ENCODE measurements at places on chromosomes 2 and 18.

DNA sequence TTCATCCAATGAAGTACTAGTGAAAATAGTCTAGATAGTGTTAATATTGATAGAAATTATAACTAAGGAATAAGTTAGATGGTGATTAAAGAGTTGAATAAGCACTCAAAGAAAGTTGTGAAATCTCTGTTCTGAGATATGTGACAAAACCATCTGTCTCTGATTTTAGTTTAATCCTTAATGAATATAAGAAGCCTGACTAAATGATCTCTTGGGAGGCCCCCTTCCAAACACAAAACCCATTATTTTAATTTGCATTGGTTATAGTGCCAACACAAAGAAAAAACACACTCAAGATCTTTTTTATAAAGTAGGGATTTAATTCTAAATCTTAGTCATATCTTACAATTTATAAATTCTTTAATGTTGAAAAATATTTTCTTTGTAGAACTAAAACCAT is 34.0 kb downstream of the SCN2A start:
- DNase-seq, result no peak

DNA sequence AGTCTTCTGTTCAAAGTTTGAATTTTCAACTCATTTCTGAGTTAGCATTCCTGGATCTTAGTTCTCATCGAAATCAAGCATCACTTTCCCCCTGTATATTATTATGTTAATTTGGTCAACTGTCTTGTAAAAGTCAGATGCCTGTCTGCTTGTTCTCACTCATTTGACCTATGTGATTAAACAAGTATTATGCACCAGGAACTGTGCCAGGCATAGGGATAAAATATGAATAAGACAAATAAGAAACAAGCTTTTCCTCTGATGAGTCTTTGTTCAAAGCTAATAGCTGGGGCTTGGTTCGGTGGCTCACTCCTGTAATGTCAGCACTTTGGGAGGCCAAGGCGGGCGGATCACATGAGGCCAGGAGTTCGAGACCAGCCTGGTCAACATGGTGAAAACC is 19.7 kb upstream of the EMILIN2 start:
- DNase-seq, result no peak

GRCh38 chr18:32383050-32383819 is 87.4 kb downstream of the GAREM1 start:
- DNase-seq, result peak; percentile 25

DNA sequence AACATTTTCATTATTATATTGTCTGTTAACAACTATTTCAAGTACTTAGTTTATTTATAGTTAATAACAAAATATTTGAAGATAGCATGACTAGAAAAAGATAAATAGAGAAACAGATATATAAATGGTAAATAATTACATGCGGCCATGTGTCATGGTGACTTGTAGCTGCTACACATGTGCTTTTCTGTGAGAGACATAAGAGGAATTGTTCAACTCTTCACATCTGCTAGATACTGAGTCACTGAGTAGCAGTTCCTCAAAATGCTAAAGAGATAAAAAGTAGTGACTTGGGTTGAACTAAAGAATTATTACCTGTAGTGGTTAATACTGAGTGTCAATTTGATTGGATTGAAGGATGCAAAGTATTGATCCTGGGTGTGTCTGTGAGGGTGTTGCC is 37.5 kb upstream of the SCN9A start:
- no peak for DNase-seq

DNA sequence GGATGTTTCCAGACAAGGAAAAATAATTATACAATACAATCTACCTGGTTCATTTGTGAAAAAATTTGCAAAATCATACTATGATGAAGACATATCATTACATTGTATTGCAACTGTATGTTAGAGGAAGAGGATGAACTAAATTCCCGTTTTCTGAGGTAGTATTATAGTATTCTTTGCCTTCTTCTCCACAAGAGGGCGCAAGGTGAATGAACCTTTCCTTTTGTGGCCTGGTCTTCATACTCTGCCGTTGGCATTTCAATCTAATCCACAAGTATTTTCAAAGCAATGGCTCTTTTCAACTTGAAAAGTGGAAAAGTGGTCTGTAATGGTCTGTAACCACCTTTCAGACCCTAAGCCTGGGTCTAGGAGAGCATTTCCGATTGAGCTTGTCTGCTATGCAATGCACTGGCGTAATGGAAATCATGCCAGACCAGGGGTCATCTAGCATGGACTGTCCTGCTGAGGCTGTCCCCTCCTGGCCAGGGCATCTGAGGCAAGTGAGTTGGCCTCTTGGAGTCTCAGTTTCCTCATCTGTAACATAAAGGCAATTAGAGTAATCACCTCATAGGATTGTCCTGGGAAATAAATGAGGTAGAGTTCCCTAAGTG is 30.8 kb upstream of the ZNF396 start:
- peak; percentile 56 for DNase-seq

DNA sequence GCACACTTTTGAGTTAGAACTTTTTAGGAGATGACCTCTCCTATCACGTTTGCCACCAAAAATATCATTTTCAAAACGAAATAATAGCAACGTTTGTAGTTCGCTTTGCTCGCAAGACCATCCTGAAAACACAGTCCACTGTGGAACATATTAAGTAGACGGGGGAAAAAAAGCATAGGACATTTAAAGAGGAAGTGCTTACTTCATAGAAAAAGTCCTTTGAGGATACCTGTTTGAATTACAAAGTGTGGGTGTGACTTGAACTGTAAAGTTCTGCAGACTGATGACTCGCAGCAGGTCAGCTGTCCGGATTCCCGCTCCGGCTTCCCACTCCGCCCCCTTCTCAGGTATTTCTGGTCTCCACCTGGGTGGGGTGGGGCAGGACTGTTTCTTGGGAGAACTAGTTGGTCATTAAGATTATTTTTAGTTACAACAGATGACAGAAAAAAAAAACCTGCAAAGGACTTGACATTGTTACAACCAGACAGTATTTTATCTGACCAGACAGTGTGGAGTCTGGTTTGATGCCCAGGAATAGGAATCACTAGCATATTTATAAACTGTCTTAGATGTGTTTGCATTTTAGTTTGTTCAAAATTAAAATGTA is 13.3 kb downstream of the CNOT11 start:
- no peak for DNase-seq

GRCh38 chr2:3986530-3987258 is 283.3 kb downstream of the DCDC2C start:
- DNase-seq, result no peak

- DNase-seq, result no peak
These were observed 82.1 kb downstream of the ZFP36L2 start for GRCh38 chr2:43144263-43144662.

GRCh38 chr2:198645816-198646215 is 811.9 kb downstream of the SATB2 start:
- DNase-seq, result no peak

GRCh38 chr2:70442301-70443077 is 111.1 kb downstream of the TGFA start:
- no peak for DNase-seq

GRCh38 chr2:25685741-25686140 is 12.4 kb upstream of the DTNB start:
- DNase-seq, result peak; percentile 38

GRCh38 chr18:22223254-22223964 is 54.0 kb downstream of the GATA6 start:
- DNase-seq, result no peak

GRCh38 chr2:46735108-46735691 is 180.4 kb downstream of the MCFD2 start:
- DNase-seq, result no peak

DNA sequence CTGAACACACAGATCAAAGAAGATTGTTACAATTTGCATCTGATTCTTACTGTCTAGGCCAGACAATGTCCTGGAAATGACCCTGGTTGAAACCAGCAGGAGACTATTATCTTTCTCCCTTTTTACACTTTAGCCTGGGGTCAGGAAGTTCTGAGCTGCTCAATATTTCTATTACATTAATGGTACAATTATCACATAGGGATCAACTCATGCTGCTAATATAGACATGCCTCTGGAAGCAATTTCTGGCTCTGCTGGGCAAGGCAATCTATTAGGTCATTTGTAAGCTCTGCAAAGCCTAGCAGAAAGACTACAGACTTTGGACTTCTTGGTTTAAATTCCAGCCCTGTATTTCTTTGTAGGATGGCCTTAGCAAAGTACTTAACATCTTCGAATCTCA is 205.3 kb downstream of the LRP1B start:
- DNase-seq, result no peak

GRCh38 chr2:42974169-42974720 is 181.9 kb upstream of the HAAO start:
- DNase-seq, result no peak

DNA sequence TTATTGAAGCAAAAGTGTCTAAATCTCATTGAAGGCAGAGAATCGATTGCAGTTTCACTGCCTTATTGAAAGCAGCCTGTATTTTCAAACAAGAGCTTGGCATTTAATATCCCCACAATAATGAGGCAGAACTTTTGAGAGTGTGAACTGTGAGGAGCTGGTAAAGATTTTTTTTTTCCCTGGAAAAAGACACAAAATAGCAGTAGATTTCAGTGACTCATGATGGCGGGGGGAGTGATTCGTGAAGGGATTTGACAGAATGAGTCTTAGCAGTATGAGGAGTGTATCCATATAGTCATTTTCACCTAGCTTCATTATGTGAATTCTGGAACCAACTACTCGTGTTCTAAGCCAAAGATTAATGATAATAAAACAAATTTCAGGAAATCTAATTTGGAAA is 242.9 kb downstream of the ARL6IP6 start:
- DNase-seq, result no peak

DNA sequence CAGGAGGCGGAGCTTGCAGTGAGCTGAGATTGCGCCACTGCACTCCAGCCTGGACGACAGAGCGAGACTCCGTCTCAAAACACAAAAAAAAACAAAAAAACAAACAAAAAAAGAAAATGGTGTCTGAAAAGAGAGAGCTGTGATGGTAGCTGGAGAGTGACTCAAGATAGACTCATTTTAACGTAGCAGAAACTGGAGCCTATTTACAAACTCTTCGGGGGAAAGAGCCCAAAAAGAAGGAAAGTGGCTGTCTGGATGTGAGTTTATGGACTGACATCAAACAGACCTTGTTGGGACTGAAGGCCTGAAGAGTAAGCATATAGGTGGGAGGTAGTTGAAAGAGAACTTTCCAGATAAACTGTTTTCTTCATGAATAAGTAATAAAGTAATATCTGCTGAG is 51.8 kb downstream of the LIMS1 start:
- DNase-seq, result no peak

DNA sequence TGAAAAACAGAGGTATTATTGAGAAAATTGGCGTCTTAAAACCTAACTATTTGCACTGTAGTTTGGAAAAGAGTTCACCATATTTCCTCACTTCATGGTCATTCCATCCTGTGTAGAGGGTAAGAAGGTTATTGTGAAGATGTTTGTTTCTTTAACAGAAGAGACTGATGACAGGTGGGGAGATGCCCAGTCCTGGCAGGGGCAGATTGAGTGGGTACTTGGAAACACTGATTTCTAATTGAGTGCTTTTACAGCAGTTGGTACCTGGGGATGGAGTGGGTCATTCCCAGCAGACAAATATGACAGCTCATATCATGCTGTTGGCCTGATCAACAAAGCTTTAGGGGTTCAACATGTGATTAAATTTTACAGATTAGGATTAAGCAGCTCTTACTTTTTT is 67.5 kb downstream of the MYOM1 start:
- DNase-seq, result no peak

- DNase-seq, result no peak
These were observed 70.6 kb downstream of the SAP130 start for GRCh38 chr2:127957240-127957639.

GRCh38 chr2:25615920-25616319 is 57.5 kb downstream of the DTNB start:
- no peak for DNase-seq

DNA sequence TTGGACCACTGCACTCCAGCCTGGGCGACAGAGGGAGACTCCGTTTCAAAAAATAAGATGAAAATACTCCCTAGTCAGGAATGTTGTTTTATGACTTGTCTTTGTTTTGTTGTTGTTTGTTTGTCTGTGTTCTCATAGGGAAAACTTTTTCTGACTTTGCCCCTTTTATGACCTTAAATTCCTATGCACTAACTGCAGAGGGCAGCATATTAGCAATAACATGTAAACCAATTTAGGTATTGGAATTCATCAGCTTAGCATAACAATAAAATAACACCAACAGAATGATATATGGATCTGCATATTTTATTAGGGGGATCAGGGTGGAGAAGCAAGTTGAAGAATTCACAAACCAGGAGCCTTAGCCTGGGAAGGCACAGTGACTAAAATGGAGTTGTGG is 631.5 kb downstream of the SUCLG1 start:
- no peak for DNase-seq

DNA sequence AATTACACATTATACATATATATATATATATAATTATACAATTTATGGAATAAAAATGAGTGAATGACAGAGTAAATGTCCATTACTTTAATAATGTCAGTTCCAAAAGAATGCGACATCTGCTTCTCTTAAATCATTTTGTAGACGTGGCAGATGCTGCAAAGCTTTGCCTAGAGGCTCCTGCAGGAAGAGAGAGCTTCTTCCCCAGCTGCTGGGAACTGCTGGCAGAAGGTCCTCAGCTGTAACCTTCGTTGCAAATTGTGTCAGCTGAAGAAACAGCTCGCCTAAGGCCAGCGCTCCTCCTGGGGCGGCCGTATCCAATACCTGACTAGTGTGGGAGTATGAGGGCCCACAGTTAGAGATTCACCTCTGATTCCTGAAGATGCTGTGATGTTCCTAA is 9.6 kb upstream of the THNSL2 start:
- no peak for DNase-seq

DNA sequence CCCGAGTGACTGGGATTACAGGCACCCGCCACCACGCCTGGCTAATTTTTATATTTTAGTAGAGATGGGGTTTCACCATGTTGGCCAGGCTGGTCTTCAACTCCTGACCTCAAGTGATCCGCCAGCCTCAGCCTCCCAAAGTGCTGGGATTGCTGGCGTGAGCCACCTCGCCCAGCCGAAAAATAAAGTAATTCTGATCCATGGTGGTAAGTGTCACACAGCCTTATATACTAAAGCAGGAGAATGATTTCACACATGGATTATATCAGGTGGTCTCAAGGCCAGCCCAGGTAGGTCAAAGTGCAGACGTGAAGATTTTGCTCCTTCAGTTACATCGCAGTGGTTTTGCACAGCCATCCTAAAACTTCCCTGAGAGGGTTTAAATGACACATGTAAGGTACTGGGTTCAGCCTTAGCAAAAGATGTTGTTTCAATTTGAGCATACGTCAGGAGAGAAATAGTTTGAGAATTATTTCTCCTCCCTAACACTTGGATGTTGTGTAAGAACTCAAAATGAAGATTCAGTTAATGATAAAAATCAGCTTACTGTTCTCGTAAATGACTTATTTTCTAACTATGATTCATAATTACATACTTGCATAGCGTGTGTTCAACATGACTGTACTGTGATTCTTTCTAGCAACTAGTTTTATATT is 93.0 kb upstream of the SLC39A10 start:
- no peak for DNase-seq

GRCh38 chr2:227509076-227509475 is 37.1 kb downstream of the AGFG1 start:
- no peak for DNase-seq

DNA sequence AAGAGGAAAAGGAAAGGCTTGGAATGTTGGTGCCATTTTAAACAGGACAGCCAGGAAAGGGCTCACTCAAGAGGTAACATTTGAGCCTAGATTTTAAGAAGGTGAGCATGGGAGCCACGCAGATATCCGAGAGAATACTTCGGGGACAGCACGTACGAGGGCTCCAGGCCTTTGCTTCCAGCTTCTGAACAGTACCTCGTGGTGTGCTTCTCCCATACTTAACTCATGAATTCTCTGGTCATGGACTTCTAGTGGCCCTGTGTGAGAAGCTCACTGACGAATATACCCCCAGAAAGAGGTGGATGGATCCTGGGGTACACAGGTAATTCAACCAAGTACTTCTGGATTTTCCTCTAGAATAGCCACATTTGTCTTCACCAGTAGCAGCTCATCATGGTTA is 2.7 kb upstream of the VIT start:
- DNase-seq, result no peak

All from NCI-H510A (cell line).